Activated CD4-positive, alpha-beta memory T cell treated with anti-CD3 and anti-CD28 coated beads, Interleukin-2, amount 10 ng/mL, durations not matched to agents 7 days and 5 days (primary cell): ENCODE measurements at places on chromosomes 4 and X. TPM values are rescaled to one million over a fixed set of nuclear protein-coding genes. Genes with fewer than 3 reads are reported as not detected.

The PRKX gene
- total RNA-seq: 141 TPM

The HMX1 gene
- total RNA-seq: not detected

The NEIL3 gene
- total RNA-seq: 29.3 TPM

The SRPX2 gene
- total RNA-seq: not detected

The YY2 gene
- total RNA-seq: 1.3 TPM

The JADE3 gene
- total RNA-seq: 2.2 TPM

The HTN3 gene
- total RNA-seq: not detected
